Fibroblast of skin of left biceps (primary cell): ENCODE measurements at places on chromosomes 7 and 10.

GRCh38 chr10:2094171-2094570 is 356.8 kb upstream of the ADARB2 start:
- no peak for DNase-seq

DNA sequence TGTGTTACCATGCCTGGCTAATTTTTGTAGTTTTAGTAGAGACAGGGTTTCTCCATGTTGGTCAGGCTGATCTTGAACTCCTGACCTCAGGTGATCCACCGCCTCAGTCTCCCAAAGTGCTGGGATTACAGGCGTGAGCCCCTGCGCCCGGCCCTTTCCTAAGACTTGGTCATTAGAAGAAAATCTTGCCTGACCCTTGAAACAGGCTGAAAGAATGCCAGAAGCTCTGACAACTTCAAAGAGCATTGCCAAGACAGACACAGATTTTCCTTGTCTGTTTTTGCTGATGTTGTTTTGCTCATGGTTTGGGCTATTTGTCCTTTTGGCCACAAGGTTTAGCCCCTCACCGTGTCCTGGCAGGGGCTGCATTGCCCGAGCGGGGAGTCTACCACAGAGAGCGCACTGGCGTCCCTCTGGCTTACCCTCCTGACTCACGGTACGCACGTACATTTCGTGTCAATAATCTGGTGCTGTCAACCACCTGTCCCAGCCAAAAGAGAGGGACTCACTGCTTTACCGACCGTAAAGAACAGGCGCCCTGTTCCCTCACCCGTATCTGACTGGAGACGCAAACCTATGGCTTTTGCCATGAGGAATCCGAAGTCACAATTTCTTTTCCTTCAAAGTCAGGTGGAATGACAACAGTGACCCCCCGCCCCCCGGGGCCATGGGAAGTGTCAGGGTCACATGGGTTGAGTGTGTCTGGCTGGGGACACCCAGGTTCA is 10.1 kb upstream of the INPP5A start:
- DNase-seq = no peak

DNA sequence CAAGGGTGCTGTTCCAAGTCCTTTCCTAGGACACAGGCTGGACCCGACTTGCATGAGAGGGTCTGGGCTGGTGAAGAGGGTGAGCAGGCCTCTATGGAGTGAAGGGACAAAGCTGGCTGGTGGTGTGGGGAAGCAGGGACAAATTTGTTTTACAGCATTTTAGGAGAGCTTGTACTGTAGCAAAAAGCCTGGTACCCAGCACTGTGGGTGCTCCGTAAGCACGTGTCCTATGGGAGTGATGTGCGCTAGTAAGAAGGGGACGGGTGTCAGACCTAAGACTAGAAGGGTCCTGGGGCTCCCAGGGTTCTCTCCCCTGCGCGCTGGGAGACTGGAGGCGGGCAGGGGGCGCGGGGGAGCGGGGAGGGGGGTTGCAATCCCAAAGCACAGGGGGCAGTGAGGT is 391 bp downstream of the NOBOX start:
- DNase-seq = no peak

GRCh38 chr7:11668727-11669126 is 163.3 kb downstream of the THSD7A start:
- DNase-seq = no peak

GRCh38 chr10:70286616-70287015 is 2.8 kb upstream of the NPFFR1 start:
- DNase-seq = no peak

DNA sequence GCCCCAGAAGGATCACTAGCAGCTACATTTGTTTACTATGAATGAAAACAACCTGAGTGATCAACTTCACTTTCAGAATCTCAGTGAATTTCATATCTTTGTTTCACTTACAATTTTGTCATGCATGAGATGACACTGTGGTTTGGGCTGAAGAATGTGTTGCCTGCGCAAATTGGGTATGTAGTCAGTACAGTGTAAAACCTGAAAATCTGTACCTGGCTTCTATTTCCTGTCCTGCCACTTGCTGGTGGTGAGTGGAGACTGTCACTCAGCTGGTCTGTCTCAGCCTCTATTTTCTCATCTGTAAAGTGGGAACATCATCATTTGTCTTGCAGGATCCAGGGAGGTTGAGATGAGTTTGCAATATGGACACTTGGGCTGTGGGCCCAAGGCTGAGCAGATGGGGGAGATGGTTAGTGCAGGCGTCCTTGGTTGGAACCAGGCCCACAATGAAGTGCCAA is 118.0 kb downstream of the WDFY4 start:
- no peak for DNase-seq

DNA sequence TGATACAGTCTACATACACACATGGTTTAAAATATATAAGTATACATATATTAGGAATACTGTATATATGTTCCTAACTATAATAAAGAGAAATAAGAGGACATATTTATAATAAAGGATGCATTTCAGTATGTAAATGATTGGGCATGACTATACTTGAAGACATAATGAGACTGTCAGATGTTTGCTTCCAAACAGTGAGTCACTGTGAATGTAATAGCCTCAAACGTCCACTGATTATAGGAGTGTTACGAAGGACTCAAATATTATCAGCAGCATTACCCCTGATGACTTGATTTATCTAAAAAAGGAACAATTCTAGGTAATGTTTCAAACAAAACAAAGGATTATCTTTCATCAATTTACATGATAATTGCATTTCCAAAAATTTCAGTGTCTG is 39.9 kb upstream of the NRBF2 start:
- DNase-seq = no peak

GRCh38 chr7:15764851-15765382 is 78.4 kb upstream of the MEOX2 start:
- DNase-seq = no peak

DNA sequence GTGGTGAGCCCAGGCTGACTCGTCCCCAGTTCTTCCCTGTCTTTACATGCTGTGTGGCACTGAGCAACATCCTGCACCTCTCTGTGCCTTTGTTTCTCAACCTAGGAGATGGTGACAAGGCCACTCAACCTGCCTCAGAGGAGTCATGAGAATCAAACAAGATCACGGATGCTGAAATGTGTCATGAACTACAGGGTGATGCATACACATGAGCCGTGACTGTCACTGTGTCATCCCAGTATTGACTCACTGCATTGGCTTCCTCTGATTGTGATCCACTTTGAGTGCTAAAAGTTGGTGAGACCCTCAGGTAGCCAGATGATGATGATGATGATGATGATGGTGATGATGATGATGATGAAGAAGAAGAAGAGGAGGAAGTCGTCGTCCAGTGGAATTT is 11.5 kb downstream of the C10orf71 start:
- no peak for DNase-seq

GRCh38 chr10:9243941-9244411 is 1189.5 kb downstream of the GATA3 start:
- DNase-seq = no peak

DNA sequence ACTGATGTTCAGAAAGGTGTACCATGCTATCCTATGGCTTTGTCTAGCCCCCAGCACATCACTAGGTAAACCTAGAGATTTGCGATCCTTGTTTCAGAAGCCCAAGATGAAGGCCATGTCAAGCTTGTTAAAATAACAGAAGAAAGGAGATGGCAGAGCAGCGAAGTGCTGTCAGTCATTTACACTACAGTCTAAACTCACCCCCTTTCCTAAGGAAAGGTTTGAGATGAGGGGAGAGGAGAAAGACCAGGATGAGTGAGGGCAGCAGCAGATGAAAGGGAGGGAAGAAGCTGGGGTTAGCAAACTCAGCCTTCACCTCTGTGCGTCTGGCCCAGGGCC is 74.8 kb downstream of the PROSER2 start:
- no peak for DNase-seq

GRCh38 chr10:7121154-7121797 is 289.6 kb downstream of the SFMBT2 start:
- no peak for DNase-seq

GRCh38 chr7:36396150-36396549 is 6.5 kb downstream of the ANLN start:
- DNase-seq = no peak

GRCh38 chr10:20993389-20993788 is 96.3 kb upstream of the NEBL start:
- no peak for DNase-seq
